ENCODE measurements at places on chromosomes 5 and 9. TPM values are rescaled to one million over a fixed set of nuclear protein-coding genes. Genes with fewer than 3 reads are reported as not detected.

- no peak for DNase-seq
Observed at GRCh38 chr9:26240020-26240419, 561.8 kb upstream of the TUSC1 start.

DNA sequence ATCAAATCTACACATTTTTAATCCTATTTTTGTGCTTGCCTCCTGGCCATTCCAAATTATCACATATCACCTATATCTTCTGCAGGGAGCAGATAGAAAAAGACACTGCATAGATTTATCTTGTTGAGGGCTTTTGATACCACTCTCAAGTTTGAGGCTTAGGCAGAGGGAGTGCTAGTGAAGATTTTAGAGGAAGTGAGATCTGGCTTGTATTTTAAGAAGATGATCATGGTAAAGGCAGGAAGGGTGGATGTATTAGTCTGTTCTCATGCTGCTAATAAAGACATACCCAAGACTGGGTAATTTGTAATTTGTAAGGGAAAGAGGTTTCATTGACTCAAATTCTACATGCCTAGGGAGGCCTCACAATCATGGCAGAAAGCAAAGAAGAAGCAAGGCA lies 220.9 kb upstream of the TUT7 start:
- DNase-seq = no peak

DNA sequence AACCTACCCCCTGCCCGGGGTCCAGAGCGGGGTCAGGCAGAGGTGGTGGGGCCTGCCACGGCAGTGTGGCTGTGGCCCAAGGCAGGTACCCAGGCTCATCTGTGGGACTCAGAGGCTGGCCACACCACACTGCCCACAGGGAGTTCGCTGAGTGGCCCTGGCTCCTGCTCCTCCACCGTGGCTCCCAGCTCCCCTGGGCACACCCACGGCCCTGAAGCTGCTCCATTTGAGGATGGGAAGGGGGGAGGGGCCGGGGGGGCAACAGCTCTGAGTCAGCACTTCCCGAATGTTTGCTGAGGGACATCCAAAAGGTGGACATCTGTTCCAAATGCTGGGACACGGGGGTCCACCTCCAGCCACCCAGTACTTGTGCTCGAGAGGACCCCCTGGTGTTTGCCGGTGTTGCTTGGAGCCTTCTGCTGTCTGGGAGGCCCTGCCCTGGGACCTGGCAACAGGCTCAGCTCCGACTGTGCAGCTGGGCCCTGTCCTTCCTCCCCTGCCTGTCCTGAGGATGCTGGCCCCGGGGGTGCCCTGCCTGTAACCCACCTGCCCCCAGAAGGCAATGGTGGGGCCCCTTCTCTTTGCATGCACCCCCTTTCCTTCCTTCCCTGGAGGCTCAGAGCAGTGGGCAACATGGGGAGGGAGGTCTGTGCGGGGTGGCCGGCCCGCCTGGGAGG lies 2.5 kb upstream of the NRARP start:
- DNase-seq = no peak

GRCh38 chr9:107137495-107138202 lies 145.4 kb upstream of the RAD23B start:
- peak; percentile 56 for DNase-seq

DNA sequence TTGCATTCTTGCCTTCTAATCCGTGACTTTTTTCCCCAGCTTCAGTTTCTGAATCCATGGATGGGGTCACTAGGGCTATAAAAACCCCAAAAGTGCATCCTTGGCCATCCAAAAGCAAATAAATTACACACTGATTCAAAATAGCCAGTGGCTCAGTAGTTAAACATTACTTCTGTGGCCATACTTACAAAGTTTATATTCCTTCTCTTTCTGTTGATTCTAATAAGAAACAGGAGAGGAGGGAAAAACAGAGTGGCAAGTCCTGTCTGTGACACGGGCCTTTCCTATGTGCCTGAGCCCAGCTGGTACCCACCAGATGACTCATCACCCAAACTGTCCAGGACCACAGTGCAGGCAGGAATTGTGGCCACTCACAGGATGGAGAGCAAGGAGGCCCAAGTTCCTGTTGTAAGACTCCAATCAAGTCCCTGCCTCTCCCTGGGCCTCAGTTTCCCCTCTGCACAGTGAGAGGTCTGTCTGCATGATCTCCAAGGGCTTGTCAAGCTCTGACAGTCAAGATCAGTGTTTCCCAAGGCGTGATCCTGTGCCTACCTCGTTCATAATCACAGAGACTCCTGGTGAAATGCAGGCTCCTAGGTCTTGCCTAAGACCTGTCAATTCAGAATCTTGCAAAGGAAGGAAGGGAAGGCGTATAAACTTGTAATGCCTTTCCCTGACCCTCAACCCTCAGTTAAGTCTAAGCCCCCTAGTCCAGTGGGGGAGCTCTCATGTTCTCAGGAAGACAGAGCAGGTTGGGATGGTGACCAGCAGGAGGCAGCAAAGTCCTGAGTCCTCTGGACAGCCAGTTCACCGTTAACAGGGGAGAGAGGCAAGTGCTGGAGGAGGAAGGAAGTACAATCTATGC lies 29.5 kb downstream of the TNIP1 start:
- peak; percentile 88 for DNase-seq

TRIM7 gene
- polyA plus RNA-seq = 0.20 TPM

Data from cardiac muscle cell (in vitro differentiated cells and primary cell).